Foreskin keratinocyte (primary cell): ENCODE measurements at places on chromosomes 13 and 19. TPM values are rescaled to one million over a fixed set of nuclear protein-coding genes. Genes with fewer than 3 reads are reported as not detected.

DNA sequence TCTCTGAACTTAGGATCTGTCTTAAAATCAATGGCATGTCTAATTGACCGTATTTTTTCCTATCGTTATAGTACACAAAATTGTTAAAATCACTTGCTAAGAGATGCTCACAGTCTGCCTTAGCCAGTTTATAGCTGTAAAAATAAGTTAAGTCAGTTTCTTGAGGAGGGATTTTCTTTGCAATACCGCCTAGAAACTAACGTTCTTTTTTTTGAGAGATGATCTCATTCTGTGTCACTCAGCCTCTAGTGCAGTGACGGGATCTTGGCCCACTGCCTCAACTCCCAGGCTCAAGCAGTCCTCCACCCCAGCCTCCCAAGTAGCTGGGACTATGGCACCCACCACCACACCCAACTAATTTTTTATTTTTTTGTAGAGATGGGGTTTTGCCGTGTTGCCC is 4.4 kb downstream of the CKAP2 start:
- no peak for DNase-seq

DNA sequence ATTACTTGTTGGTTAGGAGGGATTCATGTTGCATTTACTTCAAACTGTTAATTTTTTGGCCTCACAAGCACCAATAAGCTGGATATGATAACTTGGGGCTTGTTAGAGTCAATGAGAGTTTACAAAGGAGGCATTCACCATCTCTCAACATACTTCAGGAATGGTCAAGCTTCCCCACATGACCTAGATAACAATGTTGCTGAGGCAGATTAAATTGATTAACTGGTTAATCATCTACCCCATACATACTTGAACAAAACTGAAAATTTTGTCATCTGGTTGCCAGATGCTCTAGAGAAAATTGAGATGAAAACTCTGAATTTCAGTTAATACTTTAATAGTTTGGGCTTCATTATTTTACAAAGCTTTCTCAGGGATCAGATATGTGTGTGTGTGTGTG is 43.0 kb upstream of the UBL3 start:
- no peak for DNase-seq

- no peak for DNase-seq
Observed at GRCh38 chr19:49374665-49375434, 11.2 kb downstream of the DKKL1 start.

MICOS13 gene
- 89.2 and 94.0 TPM in 2 replicates for total RNA-seq

GRCh38 chr19:954672-955494 is 29.0 kb downstream of the ARID3A start:
- no peak for DNase-seq

- no peak for DNase-seq
Observed at GRCh38 chr19:5153601-5154128, 184.8 kb downstream of the KDM4B start.

ARHGAP33 gene
- 2.2 and 3.8 TPM in 2 replicates for total RNA-seq
